Glomerular endothelial cell (primary cell): ENCODE measurements at places on chromosomes 4 and X. TPM values are rescaled to one million over a fixed set of nuclear protein-coding genes. Genes with fewer than 3 reads are reported as not detected.

ATP2B3 gene
- not detected in 2 replicates for total RNA-seq

FBXL5 gene
- total RNA-seq: 75.7 and 83.3 TPM in 2 replicates

MND1 gene
- 0.82 and 6.2 TPM in 2 replicates for total RNA-seq

HPGDS gene
- total RNA-seq: not detected in 2 replicates

TMPRSS11A gene
- total RNA-seq: not detected in 2 replicates

RAP2C gene
- 15.2 and 21.4 TPM in 2 replicates for total RNA-seq

SPANXA2 gene
- not detected in 2 replicates for total RNA-seq

TTC29 gene
- total RNA-seq: 3.9 and 4.2 TPM in 2 replicates

UCHL1 gene
- total RNA-seq: 997 and 1,716 TPM in 2 replicates

PNMA5 gene
- total RNA-seq: not detected in 2 replicates

HMX1 gene
- not detected in 2 replicates for total RNA-seq

CLDN34 gene
- total RNA-seq: 0.19 and 0.35 TPM in 2 replicates

GDPD2 gene
- total RNA-seq: not detected in 2 replicates

COL4A6 gene
- total RNA-seq: 5.7 and 8.1 TPM in 2 replicates

PRRG3 gene
- 0.99 TPM in 1 of 2 replicates, not detected in the other for total RNA-seq

H2BW2 gene
- total RNA-seq: not detected in 2 replicates

NKX3-2 gene
- total RNA-seq: not detected in 2 replicates

FGA gene
- total RNA-seq: not detected in 2 replicates

SYNPO2 gene
- 0.47 and 0.53 TPM in 2 replicates for total RNA-seq

CXCL1 gene
- total RNA-seq: 149 and 404 TPM in 2 replicates

NCAPG gene
- 7.3 and 10.0 TPM in 2 replicates for total RNA-seq

CSAG1 gene
- not detected in 2 replicates for total RNA-seq

PCSK1N gene
- 1.5 and 8.9 TPM in 2 replicates for total RNA-seq

EVC2 gene
- total RNA-seq: 11.0 and 11.7 TPM in 2 replicates

CFAP99 gene
- not detected in 2 replicates for total RNA-seq

ZFP42 gene
- total RNA-seq: 0.63 and 0.93 TPM in 2 replicates

ERAS gene
- total RNA-seq: not detected in 2 replicates

GPR78 gene
- total RNA-seq: not detected in 2 replicates

FABP2 gene
- total RNA-seq: not detected in 2 replicates

IL1RAPL1 gene
- 1.2 and 1.7 TPM in 2 replicates for total RNA-seq

TCEAL9 gene
- total RNA-seq: 106 and 126 TPM in 2 replicates
